Right atrium auricular region (tissue), 2 donors: ENCODE measurements at places on chromosomes 1 and 21. TPM values are rescaled to one million over a fixed set of nuclear protein-coding genes. Genes with fewer than 3 reads are reported as not detected.

DNA sequence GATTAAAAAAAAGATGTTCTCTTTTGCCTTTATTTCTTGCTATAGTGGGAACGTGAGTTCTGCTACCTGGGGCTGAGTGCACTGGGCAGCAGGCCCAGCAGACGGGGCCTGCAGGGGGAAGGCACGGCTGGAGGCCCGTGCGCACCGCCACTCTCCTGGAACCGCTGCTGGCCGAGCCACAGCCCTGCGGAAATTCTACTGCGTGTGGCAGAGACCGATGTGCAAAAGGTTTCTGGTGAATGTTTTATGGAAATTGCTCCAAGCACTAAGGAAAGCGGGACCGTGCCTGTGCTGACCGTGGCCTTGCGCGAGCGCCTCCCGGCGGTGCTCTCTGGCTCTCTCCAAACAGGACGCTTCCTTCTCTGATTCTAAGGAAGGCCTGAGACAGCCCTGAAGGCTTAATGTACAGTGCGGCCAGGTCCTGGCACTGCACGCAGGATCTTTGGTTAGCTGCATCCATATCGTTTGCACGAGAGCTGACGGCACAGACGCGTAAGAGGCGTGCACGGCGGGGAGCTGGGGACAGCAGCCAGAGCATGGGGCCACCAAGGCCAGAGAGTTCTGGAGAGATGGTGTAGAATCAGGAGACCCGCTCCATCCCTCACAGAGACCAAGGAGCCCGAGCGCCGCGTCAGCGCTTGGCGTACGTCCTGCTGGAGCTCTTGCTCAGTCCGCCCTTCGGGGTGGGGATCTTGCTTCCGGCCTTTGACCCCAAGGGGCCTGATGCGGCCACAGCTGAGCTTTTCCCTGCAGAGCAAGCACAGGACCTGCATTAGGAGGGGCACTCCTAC, 18.7 kb upstream of the LRRC47 start:
- H3K4me3 ChIP-seq: no peak overlapping the region
- H3K27ac ChIP-seq: no peak overlapping the region
- no peaks in the 10 kb centered on the region for H3K4me1 ChIP-seq
- no peak for DNase-seq
- no peaks in the 10 kb centered on the region for H3K27me3 ChIP-seq
- peaks cover 21% of the 10 kb centered on the region for H3K36me3 ChIP-seq

DNA sequence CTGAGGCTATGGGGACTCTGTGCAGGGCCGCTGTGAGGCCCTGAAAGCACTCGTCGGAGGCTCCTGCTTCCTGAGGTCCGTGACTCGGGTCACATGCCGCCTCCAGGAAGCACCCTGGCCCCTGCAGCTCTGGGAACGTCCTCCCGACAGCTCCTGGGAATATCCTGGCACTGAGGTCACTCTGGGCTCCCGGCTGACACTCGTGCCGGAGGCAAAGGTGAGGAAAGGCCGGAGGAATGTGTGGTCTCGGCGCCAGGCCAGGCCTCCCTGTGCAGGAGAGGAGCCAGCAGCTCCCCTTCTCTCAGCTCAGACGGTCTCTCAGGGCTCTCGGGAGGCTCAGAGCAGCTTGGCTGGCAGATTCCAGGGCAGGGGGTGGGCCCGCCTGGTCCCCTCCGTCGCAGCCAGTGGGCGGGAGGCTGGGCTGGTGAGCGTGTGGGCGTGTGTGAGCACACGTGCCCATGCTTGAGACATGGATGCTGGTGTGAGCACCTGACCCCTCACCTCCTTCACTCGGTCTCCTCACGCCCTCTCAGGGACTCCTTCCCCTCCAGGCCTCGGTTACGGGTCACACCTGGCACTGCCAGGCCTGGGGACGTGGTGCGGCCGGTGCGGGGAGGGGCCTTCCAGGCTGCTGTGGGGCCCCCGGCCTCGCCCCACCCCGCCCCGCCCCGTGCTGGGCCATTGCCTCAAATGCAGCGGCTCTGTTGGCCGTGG, 5.5 kb upstream of the RNF223 start:
- H3K27me3 ChIP-seq: no peaks in the 10 kb centered on the region
- H3K4me3 ChIP-seq: peak overlapping the region; percentile 49
- H3K27ac ChIP-seq: peak overlapping the region; percentile 67
- DNase-seq: peak; percentile 67
- no peaks in the 10 kb centered on the region for H3K36me3 ChIP-seq

- H3K27ac ChIP-seq: no peak overlapping the region
- DNase-seq: no peak
- H3K27me3 ChIP-seq: no peaks in the 10 kb centered on the region
- no peaks in the 10 kb centered on the region for H3K4me1 ChIP-seq
- no peak overlapping the region for H3K4me3 ChIP-seq
Observed at GRCh38 chr1:95002164-95002539, 70.6 kb downstream of the ALG14 start.

The ZC3H12A gene
- total RNA-seq: 13.5 TPM

DNA sequence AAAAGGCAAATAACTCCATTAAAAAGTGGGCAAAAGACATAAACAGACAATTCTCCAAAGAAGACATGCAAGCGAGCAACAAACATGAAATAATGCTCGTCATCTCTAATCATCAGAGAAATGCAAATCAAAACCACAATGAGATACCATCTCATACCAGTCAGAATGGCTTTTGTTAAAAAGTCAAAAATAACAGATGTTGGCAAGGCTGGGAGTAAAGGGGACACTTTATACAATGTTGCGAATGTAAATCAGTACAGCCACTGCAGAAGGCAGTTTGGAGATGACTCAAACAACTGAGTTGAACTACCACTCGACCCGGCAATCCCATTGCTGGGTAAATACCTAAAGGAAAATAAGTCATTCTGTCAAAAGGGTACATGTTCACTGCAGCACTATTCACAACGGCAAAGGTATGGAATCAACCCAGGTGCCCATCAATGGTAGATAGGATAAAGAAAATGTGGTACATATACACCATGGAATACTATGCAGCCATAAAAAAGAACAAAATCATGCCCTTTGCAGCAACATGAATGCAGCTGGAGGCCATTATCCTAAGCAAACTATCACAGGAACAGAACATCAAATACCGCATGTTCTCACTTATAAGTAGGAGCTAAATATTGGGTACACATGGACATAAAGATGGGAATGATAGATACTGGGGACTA, 25.9 kb downstream of the TSPAN2 start:
- no peak for DNase-seq
- H3K27me3 ChIP-seq: no peaks in the 10 kb centered on the region
- H3K4me3 ChIP-seq: no peak overlapping the region
- H3K4me1 ChIP-seq: no peaks in the 10 kb centered on the region

DNA sequence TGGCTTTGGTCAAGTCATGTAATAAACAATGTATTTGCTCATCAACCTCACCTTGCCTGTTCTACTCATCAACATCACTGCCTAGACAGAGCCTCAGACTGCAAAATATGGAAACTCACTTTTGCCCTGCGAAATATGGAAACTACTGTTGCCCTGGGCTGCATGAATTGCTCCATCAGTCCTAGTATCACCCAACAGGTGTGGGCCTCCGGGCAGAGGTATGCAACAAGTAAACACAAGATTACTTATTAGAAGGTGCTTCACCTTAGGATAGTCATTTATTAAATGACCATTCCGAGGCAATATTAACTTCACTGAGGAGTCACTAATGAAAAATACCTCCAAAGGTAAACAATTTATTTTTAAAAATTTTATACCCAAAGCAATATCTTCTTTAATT, 286.7 kb downstream of the BACH1 start:
- no peak overlapping the region for H3K27ac ChIP-seq
- no peak overlapping the region for H3K4me3 ChIP-seq
- DNase-seq: no peak
- H3K36me3 ChIP-seq: no peaks in the 10 kb centered on the region

- H3K27me3 ChIP-seq: no peaks in the 10 kb centered on the region
- DNase-seq: no peak
- no peak overlapping the region for H3K4me3 ChIP-seq
- H3K4me1 ChIP-seq: peaks cover 7% of the 10 kb centered on the region
Observed at GRCh38 chr1:110265186-110265585, 55.1 kb downstream of the KCNC4 start.

GRCh38 chr1:11729498-11730428, 6.2 kb upstream of the AGTRAP start:
- H3K4me1 ChIP-seq: peaks cover 36% of the 10 kb centered on the region
- no peaks in the 10 kb centered on the region for H3K36me3 ChIP-seq
- no peaks in the 10 kb centered on the region for H3K27me3 ChIP-seq
- no peak for DNase-seq
- H3K4me3 ChIP-seq: no peak overlapping the region

The FOXO6 gene
- total RNA-seq: 1.9 TPM

The KCNA3 gene
- total RNA-seq: 1.9 TPM

The S100A1 gene
- 2,413 TPM for total RNA-seq

DNA sequence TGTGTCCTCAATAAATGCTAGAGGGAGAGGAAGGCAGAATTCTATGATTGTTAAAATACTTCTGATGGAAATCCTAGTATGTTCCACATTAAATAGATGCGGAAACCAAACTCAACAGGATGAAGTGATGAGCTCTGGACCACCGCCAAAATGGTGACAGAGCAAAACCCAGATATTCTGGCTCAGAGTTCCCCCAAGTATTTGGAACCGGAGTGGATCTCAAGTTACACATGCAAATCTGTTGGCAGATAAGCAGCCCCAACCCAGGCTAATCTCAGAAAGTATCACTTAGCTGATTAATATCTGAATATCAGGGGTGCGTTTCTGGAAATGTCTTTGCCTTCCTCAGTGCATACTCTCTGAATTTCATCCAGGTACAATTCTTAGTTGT, 17.4 kb upstream of the GRHL3 start:
- H3K4me1 ChIP-seq: no peaks in the 10 kb centered on the region
- no peak for DNase-seq
- H3K27ac ChIP-seq: no peak overlapping the region
- no peaks in the 10 kb centered on the region for H3K36me3 ChIP-seq

The SPATC1L gene
- total RNA-seq: 12.5 TPM

- no peaks in the 10 kb centered on the region for H3K36me3 ChIP-seq
- H3K4me1 ChIP-seq: no peaks in the 10 kb centered on the region
- H3K27me3 ChIP-seq: no peaks in the 10 kb centered on the region
Observed at GRCh38 chr21:18251065-18251464, 6.4 kb downstream of the CHODL start.

DNA sequence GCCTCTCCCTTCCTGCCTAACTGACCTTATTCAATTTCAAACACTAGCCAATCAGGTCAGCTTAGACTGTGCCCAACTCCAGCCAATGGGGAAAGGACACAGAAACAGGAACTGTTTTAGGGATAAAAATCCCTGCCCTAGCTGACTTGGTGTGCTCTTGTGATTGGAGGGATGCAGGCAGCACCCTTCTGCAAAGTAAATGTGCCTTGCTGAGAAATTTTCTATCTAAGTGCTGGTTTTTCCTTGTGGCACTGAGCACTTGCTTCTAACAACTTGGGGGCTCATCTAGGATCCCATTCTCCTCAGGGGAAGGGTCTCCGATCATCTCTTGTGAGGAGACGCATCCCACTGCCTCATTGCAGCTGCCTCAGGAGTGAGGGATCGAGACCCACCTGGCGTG, 10.7 kb upstream of the CD2 start:
- DNase-seq: no peak
- no peak overlapping the region for H3K27ac ChIP-seq
- H3K36me3 ChIP-seq: no peaks in the 10 kb centered on the region
- no peaks in the 10 kb centered on the region for H3K4me1 ChIP-seq
- H3K27me3 ChIP-seq: no peaks in the 10 kb centered on the region

DNA sequence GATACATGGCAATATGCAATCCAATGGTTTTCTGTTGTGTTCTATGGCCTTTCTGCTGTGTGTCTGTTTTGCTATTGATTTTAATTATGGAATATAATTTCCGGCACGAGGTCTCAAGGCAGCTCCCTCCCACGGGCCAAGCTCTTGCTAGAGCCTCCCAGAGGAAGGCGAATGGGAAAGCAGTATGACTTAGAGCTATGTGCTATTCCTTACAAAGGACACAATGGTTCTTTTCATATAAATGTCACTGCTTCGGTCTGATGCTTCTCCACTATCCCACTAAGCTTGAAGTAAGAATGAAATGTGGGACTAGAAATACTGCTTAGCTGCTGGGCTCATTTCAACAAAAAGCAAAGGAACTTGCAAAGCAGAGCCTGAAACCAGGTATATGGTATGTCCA, 322.2 kb upstream of the BEND5 start:
- no peaks in the 10 kb centered on the region for H3K4me1 ChIP-seq
- H3K27me3 ChIP-seq: no peaks in the 10 kb centered on the region
- no peaks in the 10 kb centered on the region for H3K36me3 ChIP-seq
- DNase-seq: no peak
- no peak overlapping the region for H3K4me3 ChIP-seq

The CFAP74 gene
- not detected for total RNA-seq

The AZIN2 gene
- 3.3 TPM for total RNA-seq

The VASH2 gene
- 0.82 TPM for total RNA-seq

DNA sequence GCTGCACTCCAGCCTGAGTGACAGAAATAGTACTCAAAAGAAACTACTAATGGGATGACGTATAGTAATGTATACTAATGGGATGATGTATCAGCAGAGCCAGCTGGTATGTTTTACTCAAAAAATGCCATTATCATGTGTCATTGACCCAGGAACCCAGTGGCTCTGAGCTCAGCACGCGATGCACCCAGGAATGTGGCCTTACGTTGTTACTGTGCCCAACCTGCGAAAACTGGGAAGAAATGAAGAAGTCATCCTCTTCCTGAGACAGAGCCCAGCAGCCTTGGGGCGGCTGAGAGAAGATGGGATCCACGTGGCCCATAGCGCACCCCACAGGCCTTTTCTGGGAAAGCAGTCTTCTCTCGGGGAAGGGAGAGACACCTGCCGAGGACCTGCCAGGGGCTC, 8.8 kb downstream of the UBE2J2 start:
- DNase-seq: no peak
- H3K4me1 ChIP-seq: peaks cover 20% of the 10 kb centered on the region
- H3K36me3 ChIP-seq: peaks cover 67% of the 10 kb centered on the region
- H3K4me3 ChIP-seq: no peak overlapping the region
- no peak overlapping the region for H3K27ac ChIP-seq
- H3K27me3 ChIP-seq: no peaks in the 10 kb centered on the region

DNA sequence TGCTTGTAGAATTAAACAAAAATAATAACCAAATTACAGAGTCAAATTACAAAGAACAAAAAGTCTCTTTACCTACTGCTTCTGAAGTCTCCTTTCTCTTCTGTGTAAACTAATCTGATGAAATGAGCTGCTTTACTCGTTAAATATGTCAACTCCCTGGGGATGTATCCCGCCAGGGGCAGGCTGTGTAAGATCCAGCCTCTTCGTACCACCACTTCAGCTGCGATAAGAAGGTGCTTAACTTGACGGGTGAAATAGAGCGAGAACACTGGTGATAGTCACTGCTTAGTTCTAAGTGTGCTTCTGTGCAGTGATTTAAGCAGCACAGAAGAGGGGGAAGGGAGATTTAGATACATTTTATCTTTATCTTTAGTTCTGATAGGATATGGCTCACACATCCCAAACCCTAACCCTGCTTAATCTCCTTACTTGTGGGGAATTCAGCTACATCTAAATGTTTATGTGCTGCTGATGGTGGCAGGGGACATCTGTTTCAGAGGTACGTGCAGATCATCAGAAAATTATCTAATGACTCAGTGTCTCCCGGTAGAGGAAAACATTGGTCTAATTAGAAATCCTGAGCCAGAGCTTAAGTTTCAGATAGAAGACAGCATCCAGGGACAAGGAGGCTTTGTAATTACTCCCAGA, 46.0 kb downstream of the RHOU start:
- no peaks in the 10 kb centered on the region for H3K27me3 ChIP-seq
- no peak for DNase-seq
- H3K4me1 ChIP-seq: no peaks in the 10 kb centered on the region
- no peaks in the 10 kb centered on the region for H3K36me3 ChIP-seq
- no peak overlapping the region for H3K27ac ChIP-seq
